ENCODE measurements at places on chromosomes 6 and 20.
A peak's percentile ranks its signal among the peaks of the same experiment; 100 is the strongest.

GRCh38 chr20:2673453-2673852 lies 9.4 kb upstream of the IDH3B start:
- DNase-seq: no peak

DNA sequence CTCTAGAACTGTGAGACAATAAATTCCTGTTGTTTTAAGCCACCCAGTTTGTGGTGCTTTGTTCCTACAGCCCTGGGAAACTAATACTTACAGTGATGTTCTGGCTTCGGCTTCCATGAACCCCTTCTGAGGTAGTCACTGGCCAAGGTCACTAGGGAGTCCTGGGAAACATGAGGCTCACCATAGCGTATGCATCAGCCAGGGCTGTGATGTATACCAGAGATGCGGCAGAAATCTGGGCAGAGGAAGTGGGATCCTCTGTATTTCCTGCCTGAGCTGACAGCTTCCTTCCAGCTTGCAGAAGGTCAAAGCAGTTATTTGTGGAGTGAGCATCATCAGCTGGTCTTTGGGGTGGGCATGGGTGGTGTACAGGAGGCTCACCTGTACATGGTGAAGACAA lies 27.9 kb downstream of the KAT14 start:
- DNase-seq: no peak

DNA sequence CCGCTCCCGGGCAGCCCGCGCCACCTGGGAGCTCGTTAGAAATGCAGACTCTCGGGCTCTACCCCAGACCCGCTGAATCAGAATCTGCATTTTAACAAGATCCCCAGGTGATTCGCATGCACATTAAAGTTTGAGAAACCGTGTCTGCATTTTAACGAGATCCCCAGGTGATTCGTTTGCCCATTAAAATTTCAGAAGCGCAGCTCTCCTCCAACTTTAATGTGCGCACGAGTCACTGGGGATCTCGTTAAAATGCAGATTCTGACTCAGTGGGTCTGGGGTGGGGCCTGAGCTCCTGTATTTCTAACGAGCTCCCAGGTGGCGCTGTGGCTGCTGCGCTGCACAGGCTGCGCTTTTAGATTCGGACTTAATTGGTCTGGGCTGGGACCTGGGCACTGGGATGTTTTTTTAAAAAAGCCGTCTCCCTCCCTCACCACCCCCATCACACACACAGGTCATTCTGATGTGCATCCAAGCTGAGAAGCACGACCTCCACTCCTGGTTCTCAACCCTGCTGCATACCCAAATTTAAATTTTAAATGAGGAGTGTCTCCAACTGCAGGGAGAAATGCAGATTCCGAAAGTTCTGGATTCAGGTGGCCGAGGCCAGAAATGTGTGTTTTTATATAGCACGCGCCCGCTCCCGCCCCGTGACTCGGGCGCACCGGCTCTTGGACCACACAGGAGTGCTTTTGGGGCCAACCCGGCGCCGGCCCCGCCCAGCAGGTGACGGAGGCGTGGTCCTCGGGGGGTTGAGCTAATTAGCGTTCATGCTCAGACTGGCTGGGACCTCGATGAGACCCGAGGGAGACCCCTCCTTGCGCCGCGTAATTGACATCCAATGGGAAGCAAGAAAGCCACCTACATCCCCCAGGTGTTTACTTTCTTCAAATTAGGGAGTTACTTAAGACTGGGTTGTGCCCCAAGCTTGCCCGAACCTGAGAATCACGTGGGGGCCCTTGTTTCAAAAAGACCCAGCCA lies 85.8 kb downstream of the ZFP64 start:
- peak; percentile 45 for DNase-seq

- DNase-seq: no peak
These were observed 7.3 kb upstream of the GJB7 start for GRCh38 chr6:87336367-87336766.

DNA sequence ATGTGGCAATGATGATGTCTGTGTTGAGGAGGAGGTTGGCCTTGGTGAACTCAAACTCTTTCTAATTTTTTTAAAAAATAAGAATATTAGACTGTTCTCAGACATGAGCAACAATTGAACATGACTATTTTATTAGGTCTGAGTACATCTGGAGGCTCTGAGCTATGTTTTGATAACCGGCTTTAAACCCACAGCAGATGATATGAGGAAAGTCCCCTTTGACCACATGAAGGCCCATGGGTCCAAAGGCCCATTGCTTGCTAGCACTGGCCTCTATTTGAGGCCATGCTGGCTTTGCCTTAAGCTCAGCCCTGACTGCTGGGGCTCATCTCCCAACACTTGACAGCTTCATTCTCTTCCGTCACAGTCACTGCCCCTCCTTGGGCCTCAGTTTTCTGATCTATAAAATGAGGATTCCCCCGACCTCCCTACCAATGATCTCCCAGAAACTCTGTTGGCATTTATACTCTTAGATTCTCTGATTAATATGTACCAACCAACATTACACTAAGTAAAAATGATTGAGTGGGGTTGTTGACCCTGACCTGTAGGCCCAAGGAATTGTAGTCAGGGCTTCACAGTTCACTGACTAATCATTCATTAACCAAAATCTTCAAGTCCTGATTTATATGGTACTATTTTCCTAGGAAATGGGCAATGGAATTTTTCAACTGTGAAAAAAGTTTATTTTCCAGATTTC lies 23.9 kb upstream of the TINAG start:
- DNase-seq: no peak
